Left forelimb (tissue), 1 donor: ENCODE measurements at places on chromosomes 4 and X.

DNA sequence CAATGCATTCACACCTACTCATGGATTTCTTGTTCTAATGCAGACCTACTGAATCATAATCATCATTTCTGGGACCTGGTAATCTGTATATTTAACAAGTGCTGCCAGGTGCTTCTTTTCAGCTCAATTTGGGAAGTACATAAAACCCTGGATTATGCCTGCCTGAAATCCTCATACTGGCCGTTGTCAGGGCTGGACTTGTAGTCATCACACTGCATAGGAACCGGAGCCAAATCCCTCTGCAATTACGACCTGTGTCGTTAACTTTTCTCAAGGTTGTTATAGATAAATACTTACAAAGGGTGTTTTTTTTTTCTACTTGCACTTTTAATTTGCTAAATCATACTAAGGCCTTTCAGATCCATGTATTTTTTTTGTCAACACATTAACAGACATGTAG is 294.9 kb upstream of the PRPS2 start:
- no peak for DNase-seq

DNA sequence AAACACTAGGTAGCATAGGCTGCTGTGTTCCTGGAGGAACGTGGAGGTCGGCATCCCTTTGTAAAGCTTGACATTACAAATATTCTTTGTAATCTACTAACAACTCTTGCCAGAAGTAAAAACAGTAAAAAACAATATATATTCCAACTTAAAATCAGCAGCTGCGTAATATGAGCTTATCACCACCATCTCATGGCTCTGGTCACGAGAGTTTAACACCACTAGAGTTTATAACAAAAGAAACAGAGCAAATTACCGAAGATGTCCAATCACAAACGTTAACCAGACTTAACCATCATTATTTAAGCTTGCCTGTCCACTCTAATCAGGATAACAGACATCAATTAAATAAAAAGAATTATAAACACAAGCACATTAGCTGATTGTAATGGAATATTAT is 236.7 kb downstream of the PCDH7 start:
- no peak for DNase-seq

DNA sequence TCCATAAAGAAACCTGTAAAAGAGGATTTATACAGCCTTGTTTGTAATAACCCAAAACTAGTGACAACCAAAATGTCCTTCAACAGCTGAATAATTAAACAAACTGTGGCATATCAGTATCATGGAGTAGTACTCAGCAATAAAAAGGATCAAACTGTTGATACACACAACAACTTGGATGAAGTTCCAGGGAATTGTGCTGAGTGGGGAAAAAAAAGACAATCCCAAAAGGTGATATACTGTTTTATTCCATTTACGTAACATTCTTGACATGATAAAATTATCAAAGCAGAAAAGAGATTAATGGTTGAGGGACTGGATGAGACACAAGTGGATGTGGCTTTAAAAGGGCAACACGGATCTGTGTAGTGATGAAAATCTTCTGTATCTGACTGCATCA is 7.8 kb downstream of the CLIC2 start:
- no peak for DNase-seq

GRCh38 chr4:128521156-128521555 is 233.5 kb upstream of the PGRMC2 start:
- DNase-seq = no peak

DNA sequence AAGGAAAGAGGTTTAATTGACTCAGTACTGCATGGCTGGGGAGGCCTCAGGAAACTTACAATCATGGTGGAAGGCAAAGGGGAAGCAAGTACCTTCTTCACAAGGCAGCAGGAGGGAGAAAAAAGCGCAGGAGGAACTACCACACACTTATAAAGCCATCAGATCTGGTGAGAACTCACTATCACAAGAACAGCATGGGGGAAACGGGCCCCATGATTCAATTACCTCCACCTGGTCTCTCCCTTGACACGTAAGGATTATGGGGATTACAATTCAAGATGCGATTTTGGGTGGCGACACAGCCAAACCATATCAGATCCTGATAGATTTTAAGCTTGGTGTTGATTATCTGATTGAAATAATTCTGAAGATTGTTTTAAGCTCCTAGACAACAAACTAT is 218.7 kb downstream of the CBR4 start:
- no peak for DNase-seq

DNA sequence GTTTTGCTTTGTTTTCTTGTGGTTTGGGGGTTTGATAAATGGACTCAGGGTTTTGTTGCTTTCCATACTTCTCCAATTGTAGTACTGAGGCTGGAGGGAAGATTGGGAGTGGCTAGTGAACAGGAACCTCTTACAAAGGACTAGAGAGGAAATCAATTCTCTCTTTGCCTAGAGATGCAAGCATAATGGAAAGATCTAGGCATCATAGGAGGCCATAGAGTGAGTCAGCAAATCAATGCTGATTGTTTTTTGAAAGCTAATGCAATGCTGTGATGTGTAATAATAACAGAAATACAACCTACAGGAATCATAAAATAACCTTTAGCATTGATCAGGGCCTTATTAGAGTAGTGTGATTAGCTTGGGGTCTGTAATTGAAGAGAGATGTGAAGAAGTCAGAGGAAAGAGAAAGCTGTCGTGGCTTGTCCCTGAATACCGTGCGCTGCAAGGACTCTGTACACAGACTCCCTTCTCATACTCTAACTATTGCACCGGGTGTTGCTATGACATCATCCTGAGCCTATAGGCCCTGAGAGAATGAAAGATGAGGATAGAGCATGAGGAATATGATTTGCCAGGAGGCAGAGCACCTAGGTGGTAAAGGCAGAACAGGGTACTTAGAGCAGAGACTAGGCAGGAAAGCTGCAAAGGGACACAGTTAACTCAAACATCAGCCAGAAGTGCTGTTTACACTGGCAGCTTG is 29.3 kb upstream of the GPR101 start:
- no peak for DNase-seq

- DNase-seq = no peak
Measured at GRCh38 chrX:15398874-15399273, 14.7 kb upstream of the VEGFD start.

DNA sequence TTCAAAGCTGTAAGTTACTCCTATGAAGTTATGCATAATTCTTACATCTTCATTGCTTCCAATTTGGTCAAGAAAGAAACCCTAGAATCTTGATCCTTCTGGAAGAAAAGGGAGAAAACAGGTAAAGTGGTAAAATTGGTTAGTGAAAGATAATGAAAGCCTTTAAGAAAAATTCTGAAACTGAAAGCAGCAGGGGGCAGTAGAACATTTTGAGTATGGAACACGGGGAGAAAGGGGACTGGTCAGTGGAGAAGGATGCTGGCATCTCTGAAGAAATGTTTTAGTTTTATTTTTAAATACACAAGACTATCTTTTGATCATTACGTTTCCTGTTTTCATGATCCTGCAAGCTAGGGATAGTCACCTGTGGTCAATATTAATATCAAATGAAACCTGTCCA is 54.3 kb downstream of the SLIT2 start:
- no peak for DNase-seq

- no peak for DNase-seq
Measured at GRCh38 chr4:1752284-1753041, 31.1 kb downstream of the TACC3 start.

DNA sequence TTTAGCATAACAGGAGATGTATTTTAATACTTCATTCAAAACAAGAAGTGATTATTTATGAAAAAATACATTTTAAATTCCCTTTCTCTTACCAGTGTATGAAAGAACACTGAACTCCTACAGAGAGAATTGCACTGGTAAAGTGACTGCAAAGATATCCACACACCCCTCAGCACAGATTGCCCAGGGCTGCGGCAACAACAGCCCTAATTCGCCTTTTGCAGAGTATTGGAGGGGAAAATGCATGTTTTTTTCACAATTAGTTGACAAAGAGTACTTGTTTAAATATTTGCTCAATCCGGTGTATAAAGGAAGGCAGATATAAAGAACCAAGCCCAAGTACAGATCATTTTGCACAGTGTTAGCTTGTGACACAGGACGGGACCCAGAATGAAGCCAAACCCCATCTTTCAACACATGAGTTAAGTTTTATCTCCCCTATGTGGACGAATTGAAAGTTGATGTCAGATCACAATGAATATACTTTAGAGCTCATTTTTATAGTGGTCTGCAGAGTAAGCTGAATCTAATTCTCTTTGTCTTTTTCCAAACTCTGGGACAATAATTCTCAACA is 551.4 kb upstream of the IGFBP7 start:
- no peak for DNase-seq

- no peak for DNase-seq
Measured at GRCh38 chr4:168654104-168654847, 157.4 kb downstream of the PALLD start.

GRCh38 chr4:6374575-6374974 is 97.8 kb downstream of the PPP2R2C start:
- DNase-seq = no peak

- no peak for DNase-seq
Measured at GRCh38 chrX:71320126-71320525, 18.6 kb downstream of the ITGB1BP2 start.

- DNase-seq = no peak
Measured at GRCh38 chrX:136210243-136210642, 41.0 kb downstream of the MAP7D3 start.

- DNase-seq = no peak
Measured at GRCh38 chr4:56603297-56603696, 77.8 kb downstream of the HOPX start.

GRCh38 chrX:8067754-8068462 is 103.2 kb downstream of the VCX2 start:
- DNase-seq = no peak

GRCh38 chrX:84188320-84188834 is 378 bp upstream of the RPS6KA6 start:
- DNase-seq = peak; percentile 75

DNA sequence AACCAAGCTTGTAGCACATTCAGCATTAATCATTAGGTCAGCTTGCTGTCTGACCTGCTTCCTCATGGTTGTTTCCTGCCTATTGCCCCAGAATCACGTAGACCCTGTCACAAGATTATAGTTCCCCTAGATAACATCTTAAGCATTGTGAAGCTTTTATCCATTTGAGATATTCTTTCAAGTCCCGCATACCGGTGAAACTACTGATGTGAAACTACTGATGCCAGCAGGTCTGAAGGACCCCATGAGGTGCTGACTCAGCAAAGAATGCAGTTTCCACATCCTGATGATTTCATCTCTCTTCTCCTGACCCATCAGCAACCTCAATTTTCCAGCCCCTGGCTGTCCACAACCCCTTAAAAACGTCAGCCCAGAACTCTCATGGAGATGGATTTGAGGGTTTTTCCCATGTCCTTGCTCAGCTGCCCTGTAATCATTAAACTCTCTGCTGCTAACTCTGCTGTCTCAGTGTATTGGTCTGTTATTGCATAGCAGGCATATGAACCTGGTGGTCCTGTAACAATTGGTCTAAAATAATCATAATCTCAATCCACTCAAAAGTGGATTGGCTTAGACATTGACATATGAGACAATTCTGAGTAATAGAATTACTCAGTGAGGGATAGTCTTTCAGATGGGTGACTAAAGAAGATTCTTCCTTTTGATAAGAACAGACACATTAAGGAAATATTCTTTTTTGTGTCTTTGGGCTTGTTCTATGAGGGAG is 26.3 kb upstream of the UBA6 start:
- no peak for DNase-seq

GRCh38 chrX:4741024-4741423 is 1027.6 kb upstream of the PRKX start:
- DNase-seq = no peak

DNA sequence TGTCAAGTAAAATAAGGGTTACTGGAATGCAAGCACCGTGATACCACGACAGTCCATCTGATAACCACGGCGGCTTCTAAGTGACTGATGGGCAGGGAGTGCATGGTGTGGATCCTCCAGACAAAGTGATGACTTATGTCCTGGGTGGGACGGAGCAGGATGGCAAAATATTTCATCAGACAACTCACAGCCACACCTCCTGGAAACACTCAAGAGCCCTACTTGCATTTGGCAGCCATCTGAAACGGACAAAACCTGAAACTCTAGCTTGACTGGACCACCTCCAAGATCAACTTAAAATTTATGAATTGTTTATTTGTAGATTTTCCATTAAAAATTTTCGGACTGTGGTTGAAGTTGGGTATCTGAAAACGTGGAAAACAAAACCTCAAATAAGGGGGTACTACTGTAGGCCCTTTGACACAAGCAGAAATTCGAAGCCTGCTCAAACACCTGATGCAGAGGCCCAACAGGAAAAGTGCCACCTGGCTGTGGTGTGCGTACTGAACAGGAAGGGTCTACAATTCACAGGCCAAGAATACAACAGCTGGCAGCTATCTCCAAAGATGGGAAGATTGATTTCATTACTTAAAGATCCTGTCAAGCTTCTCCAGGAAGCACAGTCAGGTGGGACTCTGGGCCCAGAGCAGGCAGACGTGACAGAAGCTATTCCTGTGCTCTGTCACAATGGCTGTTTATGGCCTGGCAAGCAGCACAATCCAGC is 26.0 kb downstream of the LRIT3 start:
- no peak for DNase-seq

DNA sequence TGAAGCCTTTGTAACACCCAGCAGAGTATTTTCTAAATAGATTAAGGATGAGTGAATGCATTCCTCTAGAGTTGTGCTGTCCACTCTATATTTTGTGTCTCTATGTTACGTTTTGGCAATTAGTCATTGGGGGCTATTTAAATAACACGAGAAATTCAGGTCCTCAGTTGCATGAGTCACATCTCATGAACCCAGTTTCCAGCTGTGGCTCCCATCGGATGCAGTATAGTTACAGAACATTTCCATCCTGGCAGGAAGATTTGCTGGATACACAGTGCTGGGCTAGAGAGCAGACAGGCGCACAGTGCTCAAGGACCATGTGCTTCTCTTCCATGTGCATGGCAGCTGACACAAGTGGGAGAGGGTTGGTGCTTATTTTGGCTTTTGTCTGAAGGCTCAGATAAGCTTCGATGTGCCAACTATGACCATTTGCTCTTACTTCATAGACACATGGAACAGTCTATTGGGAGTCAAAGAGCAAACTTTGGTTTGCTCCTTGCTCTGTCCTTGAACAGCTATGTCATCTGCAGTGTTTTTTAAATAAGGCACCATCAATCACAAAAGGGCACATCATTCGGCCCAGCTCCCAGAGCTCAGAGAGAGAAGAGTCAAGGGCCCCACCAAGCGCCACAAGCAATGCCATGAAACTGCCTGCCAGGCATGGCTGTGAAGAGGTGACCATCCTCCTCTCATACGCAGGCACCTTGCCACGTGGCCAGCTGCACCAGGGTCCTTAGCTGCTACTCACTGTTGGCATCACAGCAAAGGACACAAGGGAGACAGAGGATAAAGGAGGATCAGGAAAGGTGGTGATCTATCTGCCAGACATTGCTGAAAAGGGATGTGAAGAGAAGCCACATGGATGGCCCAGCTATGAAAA is 8.1 kb upstream of the STS start:
- DNase-seq = no peak

DNA sequence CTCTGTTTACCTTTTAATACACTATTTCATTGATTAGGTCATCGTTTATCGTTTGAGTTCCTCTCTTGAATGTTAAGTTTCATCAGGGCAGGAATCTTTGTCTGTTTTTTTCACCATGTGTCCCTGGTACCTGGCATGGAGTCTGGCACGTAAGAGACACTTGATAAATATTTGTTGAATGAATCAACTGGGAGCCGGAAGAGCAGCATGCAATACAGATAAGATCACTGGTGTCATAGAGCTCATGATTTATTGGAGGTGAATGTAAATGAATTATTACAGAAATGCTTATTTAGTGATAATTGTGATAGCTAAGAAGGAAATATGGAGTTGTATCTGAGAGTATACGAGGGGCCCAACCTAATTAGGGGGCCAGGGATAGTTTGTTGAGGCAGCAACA is 62.8 kb downstream of the UCHL1 start:
- DNase-seq = no peak
